Naive B cell (primary cell): ENCODE measurements at places on chromosomes 12 and 14.

- no peak for DNase-seq
These were observed 347.9 kb downstream of the BCAT1 start for GRCh38 chr12:24600996-24601395.

DNA sequence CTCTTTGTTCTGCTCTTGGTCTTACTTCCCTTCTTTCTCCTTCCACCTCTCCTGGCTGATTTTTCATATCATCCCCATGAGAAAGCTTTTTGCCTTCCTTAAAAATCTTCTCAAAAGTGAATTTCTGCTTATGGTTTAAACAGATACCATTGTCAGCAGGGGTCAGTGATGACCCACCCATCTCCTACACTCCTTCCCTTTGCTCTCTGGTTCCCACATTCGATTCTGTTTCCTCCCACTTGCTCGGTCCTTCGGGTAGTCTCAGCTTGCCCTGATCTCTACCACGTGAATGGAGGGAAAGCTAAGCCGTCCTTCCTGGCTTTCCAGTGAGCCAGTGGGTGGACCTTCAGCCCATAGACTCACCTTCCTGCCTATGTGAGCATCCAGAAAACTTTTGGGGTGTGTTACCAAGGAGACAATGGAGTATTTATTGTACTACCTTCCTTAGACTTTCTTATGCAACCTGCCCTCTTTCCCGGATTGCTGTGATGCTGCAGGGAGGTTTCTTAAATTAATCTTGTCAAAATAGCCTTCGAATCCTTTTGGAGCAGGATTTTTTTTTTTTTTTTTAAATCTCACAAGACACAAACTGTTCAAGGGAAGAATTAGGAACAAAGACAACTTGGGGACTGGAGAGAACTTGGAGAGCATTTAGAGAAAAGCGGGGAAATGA is 306.3 kb downstream of the CACNA1C start:
- no peak for DNase-seq

GRCh38 chr14:103763730-103764488 is 48.3 kb downstream of the ZFYVE21 start:
- DNase-seq: no peak

DNA sequence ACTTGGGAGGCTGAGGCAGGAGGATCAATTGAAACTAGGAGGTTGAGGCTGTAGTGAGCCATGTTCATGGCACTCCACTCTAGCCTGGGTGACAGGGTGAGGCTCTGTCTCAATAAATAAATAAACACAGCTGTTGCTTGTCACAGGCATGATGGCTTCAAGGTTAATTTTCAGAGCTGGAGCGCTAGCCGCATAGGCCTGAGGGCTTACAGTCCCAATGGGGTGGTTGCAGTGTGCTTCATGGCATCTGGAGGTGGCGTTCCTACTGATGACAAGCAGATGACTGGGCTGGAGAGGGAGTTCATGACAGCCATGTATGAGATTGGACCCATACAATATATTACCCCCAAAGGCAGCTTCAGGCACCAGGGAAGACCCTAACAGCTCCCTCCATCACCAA is 1.6 kb upstream of the FMNL3 start:
- DNase-seq: no peak

- no peak for DNase-seq
These were observed 8.0 kb downstream of the RAN start for GRCh38 chr12:130879781-130880389.

DNA sequence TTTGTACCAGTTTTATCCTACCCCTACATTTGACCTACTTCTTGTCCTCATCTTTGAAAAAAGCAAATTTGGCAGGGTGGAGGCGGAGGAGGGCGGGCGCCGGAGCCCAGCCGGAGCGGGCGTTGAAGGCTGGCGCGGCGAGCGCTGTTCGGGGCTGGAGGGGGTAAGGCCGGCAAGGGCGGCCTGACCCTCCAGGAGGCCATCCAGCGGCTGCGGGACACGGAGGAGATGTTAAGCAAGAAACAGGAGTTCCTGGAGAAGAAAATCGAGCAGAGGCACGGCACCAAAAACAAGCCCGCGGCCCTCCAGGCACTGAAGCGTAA is 27.2 kb downstream of the FBXO34 start:
- DNase-seq: no peak

- DNase-seq: no peak
These were observed 146.3 kb downstream of the PDE3A start for GRCh38 chr12:20514598-20514997.

DNA sequence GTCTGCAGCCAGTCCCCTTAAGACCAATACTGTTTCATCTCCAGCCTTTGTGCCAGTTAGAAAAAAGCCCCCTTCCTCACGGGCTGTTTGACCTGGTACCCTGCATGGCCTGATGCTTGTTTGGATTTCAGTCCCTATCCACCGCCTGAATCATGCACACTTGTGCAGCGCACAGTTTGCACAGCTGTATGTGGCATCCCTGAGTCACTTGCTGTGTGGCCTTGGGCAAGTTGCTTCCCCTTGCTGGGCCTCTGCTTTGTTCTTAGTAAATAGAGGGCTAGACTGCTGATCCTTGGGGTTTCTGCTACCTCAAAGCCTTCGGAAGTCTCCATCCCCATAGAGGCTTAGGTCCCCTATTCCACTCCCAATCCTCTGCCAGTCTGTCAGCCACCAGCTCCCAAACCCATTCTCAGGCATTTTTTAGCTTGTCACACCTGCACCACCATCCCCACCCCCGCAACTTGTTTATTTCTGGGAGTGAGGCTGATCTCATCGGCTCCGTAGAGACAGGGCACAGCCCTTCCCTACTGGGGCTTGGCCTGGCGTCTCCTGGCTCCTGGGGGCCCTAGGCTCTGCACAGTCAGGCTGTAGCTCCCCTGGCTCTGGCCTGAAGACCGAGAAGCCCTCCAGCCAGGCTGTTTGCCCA is 8.8 kb downstream of the KRT80 start:
- DNase-seq: no peak

DNA sequence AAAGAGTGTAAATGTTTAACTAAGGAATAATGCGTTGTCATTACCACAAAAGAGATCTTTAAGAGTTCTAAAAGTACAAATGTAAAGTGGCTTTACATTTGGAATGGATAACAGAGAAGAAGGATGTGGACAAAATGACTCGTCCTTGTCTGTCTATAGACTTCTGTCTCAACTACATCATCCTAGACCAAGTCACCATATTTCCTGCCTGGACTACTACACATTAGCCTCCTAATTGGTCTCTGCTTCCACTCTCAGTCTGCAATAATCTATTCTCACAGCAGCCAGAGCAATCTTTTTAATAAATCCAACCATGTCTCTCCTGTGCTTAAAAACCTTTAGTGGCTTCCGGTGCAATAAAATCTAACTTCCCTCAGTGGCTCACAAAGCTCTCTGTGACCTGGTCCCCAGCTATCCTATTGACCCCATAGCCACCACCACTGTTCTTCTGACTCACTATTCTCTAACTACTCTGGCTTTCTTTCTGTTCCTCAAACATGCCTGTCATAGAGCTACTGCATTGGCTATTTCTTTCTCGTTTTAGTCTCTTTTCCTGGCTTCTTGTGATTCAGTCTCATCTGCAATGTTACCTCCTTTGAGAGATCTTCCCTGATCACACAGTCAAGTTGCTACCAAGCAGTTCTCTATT is 91.1 kb downstream of the MYF5 start:
- DNase-seq: no peak

DNA sequence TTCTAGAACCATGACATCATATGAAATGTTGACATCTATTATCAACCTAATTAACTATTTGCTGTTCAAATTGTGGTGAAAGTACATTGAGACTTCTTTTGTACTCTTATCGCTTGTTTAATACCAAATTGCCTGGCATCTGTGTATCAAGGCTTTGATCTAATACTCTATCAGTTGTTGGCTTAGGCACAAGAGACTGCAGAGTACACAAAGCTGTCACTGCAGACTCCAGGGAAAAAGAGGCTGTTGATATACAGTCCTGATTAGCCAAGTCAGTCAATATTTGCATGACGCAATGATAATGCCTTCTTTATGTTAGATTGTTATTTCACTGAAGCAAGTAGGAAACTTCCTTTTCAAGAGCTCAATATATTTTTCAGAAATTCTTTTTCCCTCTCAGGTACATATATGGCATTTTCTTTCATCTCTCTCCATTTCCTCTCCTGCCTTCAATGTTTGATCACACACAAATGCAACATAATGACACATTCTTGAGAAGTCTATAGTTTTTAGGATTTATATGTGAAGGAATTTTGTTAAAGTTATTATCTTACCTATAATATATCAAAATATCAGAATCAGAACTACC is 32.3 kb upstream of the PTCSC3 start:
- no peak for DNase-seq

- no peak for DNase-seq
These were observed 414.8 kb upstream of the LMO3 start for GRCh38 chr12:17020765-17021164.

DNA sequence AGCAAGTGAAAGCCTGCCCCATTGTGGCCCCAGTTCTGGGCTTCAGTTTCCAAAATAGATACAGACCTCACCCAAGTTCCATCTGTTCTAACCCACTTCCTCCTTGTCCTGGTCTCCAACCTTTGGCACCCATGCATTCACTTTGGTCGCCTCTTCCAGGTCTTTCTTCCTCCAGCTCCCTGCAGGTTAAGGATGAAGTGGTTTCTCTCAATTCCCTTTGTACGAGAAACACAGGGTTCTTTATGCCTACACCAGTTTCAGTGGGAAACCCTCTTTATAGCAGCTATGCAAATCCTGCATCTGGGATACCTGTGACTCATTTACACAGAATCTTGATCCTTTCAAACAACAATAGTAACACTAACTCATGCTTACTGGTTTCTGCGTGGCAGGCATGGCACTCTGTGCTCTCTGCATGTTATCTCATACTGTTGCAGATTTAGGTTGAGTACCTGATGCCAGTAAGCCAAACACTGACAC is 110.6 kb upstream of the AMIGO2 start:
- DNase-seq: no peak

DNA sequence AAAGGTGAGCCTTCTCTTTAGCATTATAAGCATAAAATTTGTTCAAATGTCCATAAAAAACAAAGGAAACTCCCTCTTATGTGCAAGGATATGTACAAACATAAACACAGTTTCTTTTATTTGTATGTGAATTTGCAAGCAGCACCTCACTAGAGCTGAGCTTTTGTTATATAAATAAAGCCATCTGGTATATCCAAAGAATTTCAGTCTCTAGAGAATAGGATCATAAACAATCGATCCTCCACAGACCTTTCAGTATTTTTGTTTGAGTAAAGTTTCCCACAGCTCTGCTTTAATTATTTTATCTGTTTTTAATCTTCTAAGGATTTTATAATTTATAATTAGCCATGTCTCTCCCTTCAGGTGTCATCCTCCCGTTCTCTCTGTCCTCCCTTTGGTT is 89.2 kb downstream of the OTOGL start:
- no peak for DNase-seq
